MCF 10A (cell line): ENCODE measurements at places on chromosomes 2 and 18. TPM values are rescaled to one million over a fixed set of nuclear protein-coding genes. Genes with fewer than 3 reads are reported as not detected.

GKN2 gene
- not detected in 2 replicates for total RNA-seq

OSR1 gene
- 0.61 and 1.3 TPM in 2 replicates for total RNA-seq

ASB18 gene
- total RNA-seq = not detected in 2 replicates

PDE6D gene
- 13.2 and 20.6 TPM in 2 replicates for total RNA-seq

ARL6IP6 gene
- total RNA-seq = 18.9 and 23.7 TPM in 2 replicates

DNA sequence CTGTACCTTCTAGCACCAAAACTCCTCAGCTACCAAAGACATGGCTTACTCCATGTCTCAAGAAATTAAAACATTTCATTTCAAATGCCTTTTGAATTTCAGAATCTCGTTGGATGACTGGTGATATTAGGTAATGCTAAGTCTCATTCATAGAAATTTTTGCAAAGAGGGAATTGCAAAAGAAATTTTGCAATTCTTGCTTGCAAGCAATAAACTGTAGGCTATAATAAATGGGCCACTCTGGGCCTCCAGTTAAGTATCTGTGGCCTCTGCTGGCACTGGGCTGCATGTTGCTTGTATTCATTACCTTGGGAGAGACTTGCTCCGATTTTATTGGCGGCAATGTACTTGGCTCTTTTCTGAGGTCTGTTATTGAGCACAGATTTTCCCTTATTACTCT, 2.8 kb upstream of the LCLAT1 start:
- DNase-seq = no peak

DNA sequence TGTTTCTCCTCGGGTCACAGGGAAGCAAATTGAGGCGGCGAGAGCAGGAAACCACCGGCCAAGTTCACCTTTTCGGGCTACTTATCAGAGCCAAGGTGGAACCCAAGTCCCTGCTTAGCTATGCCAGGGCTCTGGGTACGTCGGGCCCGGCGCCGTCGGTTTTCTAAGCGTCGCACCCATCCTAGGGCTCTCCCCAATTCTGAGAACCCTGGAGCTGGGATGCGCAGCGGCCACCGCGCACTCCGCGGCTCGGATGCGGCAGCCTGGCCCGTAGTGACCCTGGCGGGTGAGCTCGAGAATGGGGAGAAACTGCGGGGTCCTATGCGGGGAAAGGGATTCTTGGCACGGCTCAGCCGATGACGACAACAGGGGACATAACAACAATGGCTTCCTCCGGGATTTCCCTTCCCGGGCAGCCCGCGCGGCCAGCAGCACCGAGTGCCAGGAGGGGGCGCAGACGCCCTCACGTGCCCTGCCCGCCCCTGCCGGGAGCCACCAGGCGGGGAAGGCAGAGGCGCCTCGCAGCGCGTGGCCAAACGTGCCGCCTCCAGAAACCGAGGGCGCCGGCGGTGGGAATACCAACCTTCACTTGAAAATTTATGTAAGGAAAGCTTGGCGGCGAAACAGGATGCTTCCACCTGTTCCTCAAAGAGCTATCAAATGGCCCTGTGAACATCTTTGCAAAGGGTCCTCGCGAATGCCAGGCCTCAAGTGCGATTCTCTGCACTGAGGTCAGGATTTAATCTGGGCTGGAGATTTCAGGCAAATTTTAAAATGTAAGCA, 2.1 kb upstream of the SLC30A3 start:
- no peak for DNase-seq

GRCh38 chr2:241593271-241593670, 34.7 kb downstream of the BOK start:
- no peak for DNase-seq

DNA sequence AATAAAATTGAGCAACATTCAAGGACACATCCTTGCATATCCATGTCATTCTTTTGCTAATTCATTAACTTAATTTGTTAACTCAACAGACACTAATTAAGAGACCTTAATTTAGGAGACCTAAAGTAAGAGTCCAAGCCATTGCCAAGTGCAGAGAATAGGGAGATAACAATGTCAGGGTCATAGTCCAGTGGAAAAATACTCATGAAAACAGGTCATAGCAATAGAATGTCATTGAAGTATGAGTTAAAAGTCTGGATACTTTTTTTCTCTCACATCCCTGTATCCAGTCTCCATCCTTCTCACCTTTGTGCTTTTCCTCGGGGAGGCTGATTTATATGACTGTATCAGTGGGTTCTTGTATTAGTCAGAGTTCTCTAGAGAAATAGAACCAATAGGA, 26.6 kb upstream of the DPP4 start:
- DNase-seq = no peak

GRCh38 chr2:171260471-171261424, 100.1 kb upstream of the TLK1 start:
- no peak for DNase-seq
